ENCODE measurements at places on chromosomes 11 and 22.

- DNase-seq, result no peak
These were observed 31.6 kb downstream of the KCNA4 start for GRCh38 chr11:29985248-29985647.

DNA sequence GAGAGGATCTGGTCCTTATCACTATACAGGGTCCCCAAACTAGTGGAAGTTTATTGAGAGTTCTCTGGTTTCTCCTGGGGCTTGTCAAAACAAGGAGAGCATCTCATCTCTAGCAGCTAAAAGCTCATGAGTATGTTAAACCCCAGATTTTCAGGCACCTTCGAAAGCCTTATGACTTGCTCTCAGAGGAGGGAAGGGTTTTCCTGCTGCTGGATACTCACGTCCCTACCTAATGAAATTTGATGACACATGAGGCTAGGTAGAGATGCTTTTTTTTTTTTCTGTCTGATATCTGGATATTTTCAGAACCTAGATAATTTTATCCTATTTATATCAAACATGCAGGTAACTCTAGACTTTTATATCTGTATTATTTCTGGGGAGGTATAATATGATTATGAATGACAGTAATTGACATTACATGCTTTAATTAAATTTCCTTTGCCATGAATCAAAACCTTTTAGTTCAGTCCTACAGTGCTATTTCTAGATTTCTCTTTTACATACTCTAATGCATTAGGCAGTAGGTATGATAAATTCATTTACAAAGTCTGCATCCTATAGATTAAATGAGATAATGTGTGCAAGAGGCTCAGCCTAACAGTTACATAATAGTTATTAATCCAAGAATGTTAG, 73.9 kb downstream of the PARVA start:
- DNase-seq, result no peak

DNA sequence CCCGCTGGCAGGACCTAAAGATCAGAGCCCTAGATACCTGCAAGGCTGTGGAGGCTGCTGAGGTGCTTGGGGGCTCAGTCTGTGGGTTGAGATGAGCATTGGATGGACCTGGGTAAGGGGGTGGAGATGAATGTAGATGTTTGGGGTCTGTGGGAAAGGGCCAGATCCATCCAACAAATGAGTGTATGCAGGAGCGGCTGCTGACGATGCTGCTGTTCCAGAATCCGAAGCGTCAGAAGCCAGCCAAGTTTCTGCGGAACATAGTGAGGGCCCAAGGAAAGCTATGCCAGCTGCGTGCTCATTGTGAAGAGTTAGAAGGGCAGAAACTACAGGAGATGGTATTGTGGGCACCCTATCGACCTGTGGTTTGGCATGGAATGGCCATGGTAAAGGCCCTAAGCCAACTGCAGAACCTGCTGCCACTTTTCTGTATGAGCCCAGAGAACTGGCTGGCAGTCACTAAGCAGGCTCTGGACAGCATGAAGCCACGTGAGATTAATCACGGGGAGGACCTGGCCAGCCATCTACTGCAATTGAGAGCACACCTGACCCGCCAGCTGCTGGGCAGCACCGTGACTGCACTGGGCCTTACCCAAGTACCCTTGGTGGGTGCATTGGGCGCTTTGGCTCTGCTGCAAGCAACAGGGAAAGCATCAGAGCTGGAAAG, 36.6 kb downstream of the RRP8 start:
- DNase-seq, result no peak

GRCh38 chr11:132099692-132100091, 729.3 kb downstream of the NTM start:
- DNase-seq, result no peak

GRCh38 chr11:30503156-30503555, 83.0 kb downstream of the MPPED2 start:
- no peak for DNase-seq

DNA sequence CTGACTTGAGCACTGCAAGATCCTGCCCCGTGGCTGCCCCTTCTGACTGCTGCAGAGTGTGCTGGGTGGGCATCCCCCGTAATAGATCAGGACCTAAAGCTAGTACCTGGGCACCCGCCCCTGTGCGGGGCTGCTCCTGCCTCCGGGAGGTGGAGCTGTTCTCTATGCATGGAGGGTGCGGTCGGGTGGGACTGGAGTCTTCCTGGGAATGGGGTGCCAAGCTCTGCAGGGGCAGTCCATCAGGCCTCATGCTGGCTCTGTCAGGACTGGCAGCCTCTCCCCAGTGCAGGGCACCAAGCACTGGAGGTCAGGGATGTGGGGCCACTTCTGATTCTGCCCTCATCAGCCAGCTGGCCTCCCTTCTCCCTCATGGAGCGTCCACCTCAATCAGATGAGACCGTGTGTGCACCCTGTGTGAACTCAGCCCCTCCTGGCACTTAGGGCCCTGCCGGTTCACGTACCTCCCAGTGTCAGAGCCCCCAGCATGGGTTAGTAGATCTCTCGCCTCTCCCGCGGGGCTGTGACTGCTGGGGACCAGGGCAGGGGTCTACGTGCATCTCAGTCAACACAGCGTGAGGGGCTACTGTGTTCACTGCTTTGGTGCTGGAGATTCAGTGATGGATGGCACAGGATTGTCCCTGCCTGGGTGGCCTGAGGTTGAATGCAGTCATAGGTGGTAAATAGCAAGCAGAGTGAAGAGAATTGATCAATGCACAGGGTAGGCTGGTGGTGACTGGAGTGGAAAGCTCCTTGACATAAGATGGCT, 30.8 kb downstream of the MPPED1 start:
- no peak for DNase-seq

- DNase-seq, result no peak
These were observed 326.1 kb upstream of the ANO5 start for GRCh38 chr11:21866781-21867180.

DNA sequence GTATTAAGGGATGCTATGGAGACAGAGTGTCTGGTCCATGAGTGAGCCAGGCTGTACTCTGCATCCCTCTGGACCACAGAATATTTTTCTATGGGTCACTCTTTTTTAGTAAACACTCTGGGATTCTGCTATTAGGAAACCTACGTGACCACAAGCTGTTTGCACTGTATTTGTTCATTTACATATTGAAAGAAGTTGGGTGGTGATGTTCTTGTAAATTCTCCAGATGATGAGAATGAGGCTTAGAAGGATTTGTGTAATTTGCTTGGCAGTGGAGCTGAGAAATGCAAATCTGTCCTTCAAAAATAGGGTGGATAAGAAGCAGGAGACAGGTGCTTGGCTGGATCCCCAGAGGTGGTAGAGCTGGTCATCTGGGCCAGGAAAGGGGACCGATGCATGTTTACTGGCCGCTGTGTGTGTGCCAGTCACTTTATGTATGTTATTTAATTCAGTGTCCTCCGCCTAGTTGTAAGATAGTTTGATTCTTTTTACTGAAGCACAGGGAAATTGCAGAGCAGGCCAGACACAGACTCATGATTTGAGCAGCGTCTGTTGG, 63.7 kb upstream of the HEPHL1 start:
- DNase-seq, result no peak

GRCh38 chr11:33492596-33492995, 208.0 kb downstream of the C11orf91 start:
- DNase-seq, result no peak

DNA sequence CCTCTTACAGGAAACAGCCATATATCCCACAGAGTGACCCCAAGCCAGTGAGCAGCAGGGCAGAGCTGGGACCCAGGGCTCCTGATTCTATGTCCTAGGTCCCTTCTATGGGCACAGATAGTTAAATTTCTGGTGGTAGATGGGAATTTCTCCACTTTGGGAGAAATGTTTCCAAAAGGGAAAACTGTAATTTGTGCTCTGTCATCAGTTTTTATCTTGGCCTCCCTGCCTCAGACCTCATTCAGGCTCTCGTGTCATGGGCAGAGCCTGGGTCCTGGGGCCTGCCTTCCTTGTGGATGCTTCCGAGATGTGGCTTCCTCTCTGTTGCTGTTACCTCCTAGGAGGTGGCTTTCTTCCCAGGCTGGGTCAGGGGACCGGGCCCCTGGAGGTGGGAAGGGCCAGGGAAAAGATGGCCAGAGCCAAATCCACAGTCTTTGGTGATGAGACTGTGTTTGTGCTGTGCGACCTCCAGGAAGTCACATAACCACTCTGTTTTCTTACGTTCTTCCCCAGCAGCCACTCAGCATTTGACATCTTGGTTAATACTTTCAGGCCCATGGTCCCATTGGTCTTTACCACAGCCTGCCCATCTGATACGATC, 8.6 kb downstream of the LRRC32 start:
- DNase-seq, result no peak

DNA sequence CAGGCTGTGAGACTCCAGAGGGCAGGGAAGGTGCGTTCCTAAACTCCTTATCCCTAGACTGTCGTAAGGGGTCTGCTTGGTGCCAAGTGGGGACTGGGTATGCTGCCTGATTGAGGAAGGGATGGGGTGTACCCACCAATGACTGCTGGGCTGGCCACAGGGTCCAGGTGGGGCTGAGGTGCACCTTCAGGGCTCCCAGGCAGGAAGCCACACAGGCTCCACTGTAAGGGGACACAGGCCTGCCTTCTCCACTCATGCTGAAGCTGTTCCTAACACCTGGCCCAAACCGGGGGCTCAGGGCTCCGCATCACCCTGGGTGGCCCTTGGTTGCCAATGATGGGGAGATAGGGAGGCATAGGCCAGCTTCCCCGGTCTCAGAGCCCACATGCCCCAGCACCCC, 20.4 kb downstream of the CABP7 start:
- no peak for DNase-seq

- DNase-seq, result no peak
These were observed 999 bp downstream of the TSKU start for GRCh38 chr11:76783896-76784813.

- DNase-seq, result no peak
These were observed 314.3 kb downstream of the BRD1 start for GRCh38 chr22:49513358-49513851.

DNA sequence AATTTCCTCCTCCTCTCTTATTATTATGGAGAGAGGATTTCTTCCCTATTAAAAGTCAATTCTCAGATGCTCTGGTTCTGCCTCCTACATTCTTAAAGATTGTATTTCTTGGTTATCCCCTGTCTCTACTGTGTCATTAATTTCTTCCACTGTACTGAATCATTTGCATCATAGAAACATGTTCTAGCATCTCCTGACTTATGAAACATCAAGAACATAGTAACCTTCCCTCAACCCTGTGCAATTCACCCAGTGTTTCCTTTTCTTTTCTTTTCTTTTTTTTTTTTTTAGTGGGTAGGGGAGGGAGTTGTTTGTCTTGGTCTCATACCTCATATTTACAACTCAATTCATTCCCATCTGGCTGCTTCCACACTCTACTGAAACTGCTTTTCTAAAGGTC, 288.0 kb upstream of the PLET1 start:
- DNase-seq, result no peak

GRCh38 chr22:23055449-23056179, 14.7 kb upstream of the GNAZ start:
- DNase-seq, result no peak

DNA sequence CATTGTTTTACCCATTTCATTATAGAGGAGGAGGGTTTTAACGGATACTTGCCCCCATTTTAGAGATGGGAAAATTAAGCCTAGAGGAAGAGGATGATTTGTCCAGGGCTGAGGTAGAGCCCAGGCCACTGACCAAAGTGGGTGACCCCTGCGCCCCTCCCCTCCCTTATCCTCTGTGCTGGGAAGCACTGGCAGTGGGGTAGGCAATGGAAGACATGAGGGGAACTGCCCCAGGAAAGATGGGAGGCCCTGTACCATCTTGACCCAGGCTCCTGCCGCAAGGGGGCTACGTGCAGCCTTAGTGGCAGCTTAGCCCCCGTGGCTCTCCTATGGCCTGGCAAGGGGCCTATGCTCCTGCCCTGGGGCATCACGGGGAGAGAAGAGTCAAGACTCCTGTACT, 76.4 kb upstream of the MYOD1 start:
- DNase-seq, result no peak

- no peak for DNase-seq
These were observed 7.9 kb upstream of the IGLL5 start for GRCh38 chr22:22879675-22880155.

- DNase-seq, result no peak
These were observed 2.9 kb downstream of the SRPRA start for GRCh38 chr11:126265811-126266210.

DNA sequence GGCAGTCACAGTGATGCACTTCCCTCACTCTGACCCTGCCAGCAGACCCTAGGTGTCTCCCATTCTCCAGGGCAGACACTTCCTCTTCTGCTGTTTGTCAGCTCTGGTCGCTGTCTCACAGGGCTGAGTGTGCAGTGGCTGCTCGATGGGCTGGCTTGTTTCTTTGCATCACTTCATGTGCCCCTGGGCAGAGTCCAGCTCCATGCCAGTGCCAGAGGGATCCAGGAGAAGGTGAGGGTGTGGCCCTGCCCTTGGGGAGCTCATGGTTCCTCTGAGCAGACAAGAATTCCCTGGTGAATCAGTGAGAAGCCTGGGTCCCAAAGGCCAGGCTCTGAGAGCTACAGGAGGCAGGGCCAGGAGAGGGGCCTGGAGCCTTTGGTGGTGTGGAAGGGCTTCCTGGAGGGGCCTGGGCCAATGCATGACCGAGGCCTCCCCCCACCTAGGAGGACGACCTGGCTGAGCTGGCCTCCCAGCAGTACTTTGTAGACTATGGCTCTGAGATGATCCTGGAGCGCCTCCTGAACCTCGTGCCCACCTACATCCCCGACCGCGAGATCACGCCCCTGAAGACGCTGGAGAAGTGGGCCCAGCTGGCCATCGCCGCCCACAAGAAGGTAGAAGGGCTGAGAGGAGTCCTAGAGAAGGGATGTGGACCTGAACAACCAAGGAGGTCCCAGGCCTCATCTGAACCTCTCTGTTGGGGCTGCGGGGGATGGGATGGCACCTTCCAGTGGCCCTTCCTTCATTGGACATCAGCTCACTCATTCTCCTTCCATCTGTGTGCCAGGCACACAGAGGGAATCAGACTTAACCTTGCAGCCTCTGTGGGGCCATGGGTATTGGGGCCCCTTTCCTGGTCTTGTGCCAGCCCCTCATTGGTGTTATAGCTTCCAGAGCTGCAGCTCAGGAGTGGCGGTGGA, 66.1 kb downstream of the MYO7A start:
- no peak for DNase-seq

DNA sequence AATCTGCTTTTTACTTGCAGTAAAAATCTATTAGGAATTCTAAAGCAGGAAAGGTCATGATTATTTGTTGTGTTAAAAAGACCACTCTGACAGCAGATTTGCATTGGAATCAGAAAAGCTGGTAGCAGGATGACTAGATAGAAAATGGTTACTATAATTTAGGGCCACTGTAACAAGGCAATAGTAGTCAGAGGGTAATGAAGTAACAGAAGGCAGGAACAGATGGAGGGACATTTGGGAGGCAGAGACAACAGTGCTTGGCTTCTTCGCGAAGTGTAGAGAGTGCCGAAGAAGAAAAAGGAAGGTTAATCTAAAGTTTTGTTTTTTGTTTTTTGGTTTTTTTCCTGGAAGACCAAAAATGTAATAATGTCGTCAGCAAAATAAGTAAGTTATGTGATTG, 129.8 kb upstream of the SLC5A12 start:
- DNase-seq, result no peak

- no peak for DNase-seq
These were observed 35.8 kb upstream of the SLN start for GRCh38 chr11:107747622-107748021.

Data from activated T-cell treated with anti-CD3 and anti-CD28 coated beads for 1 hour (primary cell).